ENCODE measurements at places on chromosomes 11 and 22.

GRCh38 chr11:34416766-34417165, 22.0 kb upstream of the CAT start:
- DNase-seq: no peak

DNA sequence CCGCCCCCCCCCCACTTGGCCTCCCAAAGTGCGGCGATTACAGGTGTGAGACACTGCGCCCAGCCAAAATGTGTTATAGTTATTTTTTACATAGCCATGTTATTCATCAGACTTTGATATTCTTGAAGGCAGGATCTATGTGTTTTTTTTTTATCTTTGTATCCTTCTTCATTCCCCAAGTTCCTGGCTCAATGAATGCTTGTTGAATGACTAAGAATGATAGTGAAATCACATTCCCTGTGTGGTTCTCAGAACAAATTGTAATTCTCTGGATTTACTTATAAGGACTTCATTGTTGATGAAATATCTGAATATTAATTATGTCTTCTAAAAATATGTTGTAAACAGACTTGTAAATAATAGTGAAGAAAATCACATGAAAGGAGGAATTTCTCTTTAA, 33.5 kb downstream of the MMP7 start:
- peak; percentile 62 for DNase-seq

GRCh38 chr11:73152861-73153483, 10.9 kb upstream of the FCHSD2 start:
- no peak for DNase-seq

GRCh38 chr11:72844356-72844755, 30.1 kb downstream of the ATG16L2 start:
- no peak for DNase-seq

DNA sequence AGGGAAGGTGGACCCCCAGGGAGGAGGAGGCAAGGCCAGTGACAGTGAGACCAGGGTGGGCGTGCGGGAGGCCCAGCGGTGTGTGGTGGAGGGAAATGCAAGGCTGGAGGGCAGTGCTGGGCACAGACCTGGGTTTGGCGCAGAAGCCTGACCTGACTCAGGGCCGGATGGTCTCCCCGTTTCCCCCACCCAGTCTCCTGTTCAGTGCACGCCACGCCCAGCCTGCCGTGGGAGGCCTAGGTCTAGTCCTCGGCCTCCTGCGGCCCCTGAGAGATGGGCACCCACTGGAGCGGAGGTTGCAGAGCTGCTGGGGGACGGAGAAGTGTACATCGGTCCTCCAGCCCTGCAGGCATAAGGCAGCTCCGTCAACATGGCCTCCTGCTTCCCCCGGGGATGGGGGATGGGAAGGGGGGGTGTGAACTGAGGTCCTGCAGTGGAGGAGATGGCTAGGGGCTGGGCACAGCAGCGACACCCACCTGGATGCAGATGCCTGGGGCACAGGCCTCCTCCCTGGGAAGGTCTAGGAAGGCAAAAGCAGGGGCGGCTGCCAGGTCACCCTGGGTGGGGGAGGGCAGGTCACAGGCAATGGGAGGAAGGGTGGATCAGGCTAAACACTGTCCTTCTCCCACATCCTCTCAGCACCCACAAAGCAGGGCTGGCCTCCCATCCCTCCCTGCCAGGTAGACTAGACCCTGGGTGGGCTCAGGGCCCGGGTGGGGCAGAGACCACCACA, 15.9 kb downstream of the IL17REL start:
- no peak for DNase-seq

DNA sequence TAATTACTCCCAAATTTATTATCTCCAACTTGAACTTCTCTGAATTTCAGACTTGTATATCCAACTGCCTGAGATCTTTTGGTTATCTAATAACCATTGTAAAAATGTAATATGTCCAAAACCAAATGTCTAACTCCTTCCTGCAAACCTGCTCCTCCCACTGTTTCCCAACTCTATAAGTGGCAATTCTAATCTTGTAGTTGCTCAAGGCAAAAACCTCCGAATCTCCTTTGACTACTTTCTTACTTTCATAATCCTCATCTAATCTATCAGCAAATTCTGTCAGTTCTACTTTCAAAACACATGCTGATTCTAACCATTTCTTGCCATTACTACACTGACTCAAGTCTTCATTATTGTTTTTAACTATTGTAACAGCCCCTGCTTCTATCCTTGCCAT, 55.7 kb downstream of the FAM168A start:
- no peak for DNase-seq

- DNase-seq: peak; percentile 6
Measured at GRCh38 chr22:35335936-35336781, 36.5 kb downstream of the TOM1 start.

DNA sequence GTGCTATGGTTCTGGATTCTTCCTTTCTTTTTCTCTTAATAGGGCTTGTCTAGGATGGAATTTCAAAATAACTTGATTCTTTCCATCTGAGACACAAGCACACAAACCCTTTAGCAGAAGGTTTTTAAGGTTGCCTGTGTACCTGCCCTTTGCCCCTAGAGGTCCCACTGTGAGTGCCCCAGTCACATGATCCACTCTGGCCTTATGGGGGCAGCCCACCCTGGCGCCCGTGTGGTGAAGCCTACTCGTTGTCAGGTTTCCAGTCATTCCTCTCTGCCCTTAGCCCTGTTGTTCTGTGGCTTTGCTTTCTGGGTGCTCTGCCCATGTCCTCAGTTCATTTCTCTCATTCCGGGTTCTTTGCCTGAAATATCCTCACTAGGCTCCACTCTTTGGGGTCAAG, 51.8 kb downstream of the ZNRF3 start:
- no peak for DNase-seq

DNA sequence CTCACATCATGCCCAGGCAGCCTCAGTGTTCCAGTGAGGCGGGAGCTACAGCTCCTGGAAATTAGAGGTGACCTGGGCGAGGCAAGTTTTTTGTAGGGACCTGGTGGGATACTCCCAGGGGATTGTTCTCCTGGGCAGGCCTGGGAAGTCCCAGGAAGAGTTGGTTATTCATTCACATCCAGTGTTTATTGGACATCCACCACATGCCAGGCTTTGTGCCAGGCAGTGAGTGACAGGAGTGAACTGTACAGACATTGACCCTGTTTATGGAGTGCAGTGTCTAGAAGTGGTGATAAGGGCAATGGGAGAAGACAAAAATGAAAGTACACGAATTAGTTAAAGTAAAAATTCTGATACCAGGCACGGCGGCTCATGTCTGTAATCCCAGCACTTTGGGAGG, 29.4 kb downstream of the YWHAH start:
- no peak for DNase-seq

- DNase-seq: peak; percentile 56
Measured at GRCh38 chr11:2186669-2187279, 15.2 kb upstream of the TH start.

- no peak for DNase-seq
Measured at GRCh38 chr11:92399705-92400104, 175.1 kb downstream of the FAT3 start.

GRCh38 chr11:70538641-70539359, 140.5 kb downstream of the CTTN start:
- DNase-seq: no peak

DNA sequence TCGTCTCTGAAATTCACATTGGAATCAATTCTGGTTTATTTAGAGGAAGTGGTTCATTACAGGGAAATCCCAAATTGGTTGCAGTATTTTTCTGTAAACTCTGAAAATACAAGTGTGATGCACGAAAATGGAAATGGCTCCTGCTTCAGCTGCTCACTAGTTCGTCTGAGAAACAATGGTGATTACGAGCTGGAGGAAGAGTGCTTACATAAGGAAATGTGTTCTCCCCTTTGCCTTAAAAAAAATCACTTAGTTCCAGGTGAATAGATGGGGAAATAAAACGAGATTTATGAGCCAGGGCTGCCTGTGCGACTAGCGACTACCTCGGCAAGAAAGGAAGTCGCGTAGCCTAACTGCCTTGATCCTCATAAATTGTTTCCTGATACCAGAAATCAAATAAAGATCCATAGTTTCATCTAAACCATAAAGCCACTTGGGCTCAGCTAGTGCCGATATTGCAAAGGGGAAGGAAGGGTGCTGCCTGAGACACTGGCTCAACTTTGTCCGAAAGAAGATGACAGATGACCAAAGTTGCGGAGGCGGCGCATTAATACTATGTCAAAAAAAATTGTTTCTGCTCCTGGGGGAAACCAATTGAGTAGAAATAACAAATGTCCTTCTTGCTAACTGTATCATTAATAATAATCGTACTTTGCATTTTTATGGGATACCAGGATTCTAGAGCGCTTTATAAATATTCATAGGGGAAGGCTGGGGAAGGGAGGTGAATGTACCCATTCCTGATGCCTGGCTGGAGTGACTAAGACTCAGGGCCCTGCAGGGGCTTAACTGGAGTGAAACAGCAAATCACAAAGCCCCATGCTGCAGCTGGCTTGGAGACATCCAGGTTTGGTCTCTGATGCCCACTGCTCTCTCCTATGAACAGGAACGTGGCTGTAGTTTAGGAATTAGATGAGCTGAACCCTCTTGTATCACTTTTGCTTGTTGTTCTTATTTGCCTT, 185.7 kb downstream of the BLID start:
- DNase-seq: peak; percentile 47

- DNase-seq: no peak
Measured at GRCh38 chr11:77082838-77083565, 16.2 kb downstream of the CAPN5 start.

GRCh38 chr11:2566223-2567025, 121.6 kb downstream of the KCNQ1 start:
- DNase-seq: no peak

GRCh38 chr11:17917556-17917955, 95.3 kb downstream of the SERGEF start:
- no peak for DNase-seq

GRCh38 chr11:69155302-69156234, at the start of gene SMIM38:
TSS of gene SMIM38 (plus strand) at chr11:69155935. CDS start at chr11:69157847, 1,912 bp downstream.
- DNase-seq: no peak

- no peak for DNase-seq
Measured at GRCh38 chr22:45231293-45231692, 9.4 kb downstream of the KIAA0930 start.

DNA sequence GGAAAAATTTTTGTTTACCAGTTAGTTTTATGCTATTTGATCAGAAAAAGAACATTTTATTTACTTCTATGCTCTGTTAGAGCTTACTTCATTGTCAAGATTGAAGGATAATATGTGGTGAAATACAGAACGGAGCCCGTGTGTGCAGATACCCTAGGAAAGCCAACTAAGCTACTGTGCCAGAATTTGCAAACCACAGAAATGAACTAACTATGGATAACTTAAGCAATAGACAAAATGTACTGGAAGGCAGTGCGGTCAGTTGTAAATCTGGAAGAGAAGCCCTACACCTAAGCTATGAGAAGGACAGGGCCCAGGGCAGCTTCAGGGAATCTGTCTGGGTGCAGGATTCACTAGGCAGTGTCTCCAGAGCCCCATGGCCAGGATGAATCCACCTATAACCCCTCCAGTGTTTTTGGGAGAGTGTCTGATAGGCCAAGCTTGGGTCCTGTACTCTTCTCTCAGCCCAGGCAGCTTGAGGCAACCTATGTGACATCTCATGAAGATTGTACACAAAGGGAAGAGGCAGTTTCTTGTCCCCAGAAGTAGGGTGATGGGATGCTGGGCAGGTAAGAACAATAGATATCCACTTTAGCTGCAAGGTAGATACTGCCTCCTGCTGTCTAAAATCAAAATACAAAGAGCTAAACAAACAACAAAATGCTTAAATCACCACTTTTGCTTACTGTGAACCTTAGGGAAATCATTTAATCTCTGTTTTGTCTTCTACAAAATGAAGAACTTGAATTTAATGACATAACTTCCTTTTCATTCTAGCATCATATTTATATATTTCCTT, 12.1 kb downstream of the MMP7 start:
- DNase-seq: peak; percentile 9

DNA sequence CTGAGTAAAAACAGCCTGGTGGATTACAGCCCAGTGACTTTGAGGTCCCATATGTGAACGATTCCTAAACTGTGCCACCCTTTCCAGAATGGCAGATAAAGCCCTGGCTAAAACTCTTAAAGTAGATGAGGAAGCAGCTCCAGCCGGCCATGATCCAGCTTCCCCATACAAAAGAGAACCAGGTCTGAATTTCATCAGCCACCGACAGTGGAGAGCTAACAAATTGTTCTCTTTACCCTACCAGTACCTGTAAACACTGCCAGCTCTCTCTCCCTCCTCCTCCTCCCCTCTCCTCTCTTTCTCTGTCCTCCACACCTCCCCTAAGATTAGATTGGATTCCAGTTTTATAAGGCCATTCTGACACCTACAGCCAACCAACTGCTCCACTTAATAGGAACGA, 176.9 kb downstream of the DSCAML1 start:
- no peak for DNase-seq

GRCh38 chr11:129280027-129280811, 88.1 kb upstream of the ARHGAP32 start:
- DNase-seq: peak; percentile 69

DNA sequence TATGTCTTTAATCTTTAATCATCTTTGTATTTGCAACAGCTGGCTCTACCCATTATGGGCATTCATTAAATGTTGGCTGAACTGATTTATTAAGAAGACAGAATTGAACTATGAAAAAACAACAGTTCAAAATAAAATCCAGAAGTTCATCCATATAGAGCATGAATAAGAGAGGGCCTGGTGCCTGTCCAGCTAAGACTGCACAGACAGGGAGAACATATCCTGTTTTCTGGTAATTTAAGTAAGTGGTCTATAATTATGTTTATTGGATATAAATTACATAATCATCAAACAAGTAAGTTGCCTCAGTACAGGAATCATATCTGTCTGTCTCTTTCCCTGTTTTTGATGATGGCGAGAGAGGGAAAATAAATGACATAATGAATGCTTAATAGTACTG, 137.2 kb downstream of the RBFOX2 start:
- no peak for DNase-seq

GRCh38 chr11:126115816-126116331, 53.2 kb upstream of the CDON start:
- peak; percentile 59 for DNase-seq

DNA sequence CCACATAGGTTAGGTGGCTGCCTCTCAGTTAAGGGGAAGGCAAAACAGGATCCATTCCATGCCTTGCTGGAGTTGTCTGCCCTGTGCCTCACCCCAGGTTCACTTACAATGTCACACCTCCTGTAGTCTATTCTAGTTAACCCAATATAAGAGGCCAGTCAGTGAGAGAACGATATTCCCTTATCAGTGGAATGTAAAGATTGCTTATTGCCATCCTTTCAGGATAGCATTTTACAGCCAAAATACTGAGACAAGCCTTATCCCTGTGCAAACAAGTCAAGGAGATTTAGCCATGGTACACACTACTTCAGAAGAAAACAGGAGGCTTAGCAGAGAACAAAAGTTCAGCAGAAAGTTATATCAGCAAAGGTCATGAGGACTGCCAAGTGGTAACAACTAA, 5.5 kb downstream of the CYP2R1 start:
- no peak for DNase-seq

DNA sequence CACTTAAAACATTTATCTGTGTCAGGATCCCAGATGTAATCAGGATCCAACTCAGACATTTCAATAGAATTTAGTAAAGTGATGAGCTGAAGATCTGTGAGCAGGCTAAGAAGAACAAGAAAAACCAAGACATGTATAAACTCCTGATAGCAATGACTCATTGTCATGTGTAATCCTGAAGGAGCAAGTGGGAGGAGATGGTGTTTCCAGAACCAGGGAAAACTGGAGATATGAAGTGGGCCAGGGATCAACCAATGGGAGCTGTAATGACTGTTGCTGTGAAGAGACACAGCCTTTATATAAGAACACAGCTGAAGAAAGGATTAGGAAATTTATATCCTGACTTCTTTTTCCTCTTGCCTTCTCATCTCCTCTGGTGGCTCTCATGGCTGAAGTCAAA, 682.5 kb upstream of the ARHGAP42 start:
- peak; percentile 20 for DNase-seq

GRCh38 chr11:116576526-116576925, 196.3 kb downstream of the BUD13 start:
- peak; percentile 28 for DNase-seq

- no peak for DNase-seq
Measured at GRCh38 chr11:68763926-68764657, 12.8 kb upstream of the TESMIN start.

Data from ELR (cell line).